ENCODE measurements at places on chromosomes 12 and 14.

- no peak for DNase-seq
Observed at GRCh38 chr12:42798811-42799438, 209.4 kb upstream of the PRICKLE1 start.

GRCh38 chr12:27553941-27554340 lies 29.9 kb downstream of the PPFIBP1 start:
- no peak for DNase-seq

DNA sequence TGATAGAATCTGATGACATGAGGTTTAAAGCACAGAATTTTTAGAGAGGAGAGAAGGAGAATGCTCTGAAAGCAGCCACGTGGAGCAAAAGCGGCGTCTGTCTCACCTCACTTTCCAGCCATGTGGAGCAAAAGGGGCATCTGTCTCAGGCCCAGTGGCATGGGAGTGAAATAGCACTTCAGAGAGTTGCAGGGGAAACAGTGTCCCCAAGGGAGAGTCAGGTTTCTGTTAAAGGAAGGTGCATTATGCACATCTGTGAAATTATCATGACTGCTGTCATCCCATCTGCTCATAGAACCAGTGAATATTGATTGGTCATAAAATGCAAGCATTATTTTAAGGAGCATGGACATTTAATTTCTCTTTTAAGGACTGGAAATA lies 124.0 kb downstream of the BICD1 start:
- DNase-seq: no peak

- no peak for DNase-seq
Observed at GRCh38 chr14:100093319-100093718, 28.1 kb downstream of the EVL start.

DNA sequence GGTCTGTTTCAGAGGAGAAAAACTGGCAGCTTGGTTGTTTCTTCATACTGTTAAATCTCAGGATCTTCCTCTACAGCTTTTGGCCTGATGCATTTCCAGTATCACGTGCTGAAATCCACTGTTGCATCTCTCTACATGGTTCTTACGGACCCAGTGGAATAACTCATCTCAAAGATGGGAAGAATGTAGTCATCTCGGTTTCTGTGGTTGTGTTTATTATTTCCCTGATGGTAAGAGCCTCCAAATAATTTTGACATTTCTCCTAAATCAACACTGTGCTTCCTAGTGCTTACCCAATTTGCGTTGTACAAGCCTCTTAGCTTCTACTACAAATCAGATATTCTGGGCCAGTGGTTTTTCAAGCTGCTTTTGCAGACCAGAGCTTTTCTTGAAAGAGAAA lies 812.8 kb downstream of the C12orf50 start:
- DNase-seq: no peak

DNA sequence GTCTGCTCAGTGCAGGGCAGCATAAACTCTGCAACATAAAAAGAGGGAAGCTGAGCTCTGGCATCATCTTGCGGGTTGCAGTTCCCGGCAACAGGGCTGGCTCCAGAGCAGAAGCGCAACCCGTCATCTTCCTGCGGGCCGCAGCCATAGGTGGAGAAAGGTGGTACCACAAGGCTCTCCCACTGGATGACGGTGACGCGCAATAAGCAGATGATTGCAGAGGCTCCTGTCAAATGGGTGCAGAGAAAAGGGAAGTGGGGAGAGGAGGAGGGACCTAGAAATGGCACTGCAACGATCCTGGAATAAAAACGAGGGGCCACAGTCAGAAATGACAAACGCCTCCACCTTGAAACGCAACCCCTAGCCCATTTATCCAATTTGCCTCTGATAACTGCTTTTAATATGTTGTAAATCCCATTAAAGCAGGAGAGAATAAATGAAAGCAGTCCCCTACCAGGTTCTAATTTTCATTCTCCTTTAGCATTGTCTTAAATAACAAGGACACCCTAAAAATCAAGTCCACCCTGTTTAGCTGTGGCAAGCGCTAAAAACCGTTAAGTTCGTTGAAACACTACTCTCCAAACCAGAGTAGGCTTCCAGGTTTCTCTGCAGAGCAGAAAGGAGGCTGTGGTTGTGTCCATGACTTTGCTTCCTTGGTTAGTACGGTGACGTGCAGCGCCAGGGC lies 30.9 kb upstream of the TUBA1C start:
- no peak for DNase-seq

GRCh38 chr12:110742096-110742717 lies 484 bp downstream of the PPP1CC start:
- no peak for DNase-seq

GRCh38 chr12:83889745-83890144 lies 1022.9 kb downstream of the SLC6A15 start:
- no peak for DNase-seq

- DNase-seq: no peak
Observed at GRCh38 chr14:59998564-59998963, 78.6 kb downstream of the LRRC9 start.

GRCh38 chr14:77177702-77178101 lies 3.9 kb upstream of the TMEM63C start:
- no peak for DNase-seq

DNA sequence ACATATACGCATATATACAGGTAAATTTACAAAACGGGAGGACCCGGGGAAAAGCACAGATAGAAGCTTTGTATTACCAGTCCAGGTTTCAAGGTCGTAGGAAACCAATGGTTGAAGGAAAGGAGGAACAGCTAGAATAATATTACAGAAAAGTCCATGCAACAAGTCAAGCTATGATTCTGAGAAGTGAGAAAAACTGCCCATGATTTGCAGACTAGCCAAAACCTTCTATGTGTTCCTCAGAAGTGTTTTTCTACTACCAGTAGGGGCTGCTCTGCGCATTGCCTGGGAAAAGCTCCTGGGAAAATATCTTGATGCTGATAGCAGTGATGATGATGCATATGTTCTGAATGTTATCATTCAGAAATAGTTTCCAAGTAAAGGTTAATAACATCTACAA lies 2.2 kb downstream of the PDZRN4 start:
- no peak for DNase-seq

- DNase-seq: no peak
Observed at GRCh38 chr14:46250113-46250703, 401.4 kb downstream of the RPL10L start.

DNA sequence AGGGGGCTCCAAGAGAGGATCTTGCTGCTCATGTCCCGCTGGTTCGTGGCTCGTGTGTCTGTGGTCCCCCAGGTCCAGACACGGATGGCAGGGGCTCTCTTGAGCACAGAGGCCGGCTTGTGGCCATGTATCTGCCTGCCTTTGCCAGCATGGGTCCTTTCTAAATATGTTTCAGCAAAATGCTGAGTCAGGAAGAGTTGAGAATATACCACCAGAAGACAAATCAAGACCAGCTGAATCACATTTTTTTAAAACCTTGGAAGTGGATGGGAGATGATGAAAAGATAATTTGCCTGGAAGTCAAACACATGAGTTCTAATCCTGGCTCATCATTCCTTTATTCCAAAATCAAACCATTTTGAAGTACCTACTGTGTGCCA lies 58.0 kb downstream of the NUAK1 start:
- no peak for DNase-seq

DNA sequence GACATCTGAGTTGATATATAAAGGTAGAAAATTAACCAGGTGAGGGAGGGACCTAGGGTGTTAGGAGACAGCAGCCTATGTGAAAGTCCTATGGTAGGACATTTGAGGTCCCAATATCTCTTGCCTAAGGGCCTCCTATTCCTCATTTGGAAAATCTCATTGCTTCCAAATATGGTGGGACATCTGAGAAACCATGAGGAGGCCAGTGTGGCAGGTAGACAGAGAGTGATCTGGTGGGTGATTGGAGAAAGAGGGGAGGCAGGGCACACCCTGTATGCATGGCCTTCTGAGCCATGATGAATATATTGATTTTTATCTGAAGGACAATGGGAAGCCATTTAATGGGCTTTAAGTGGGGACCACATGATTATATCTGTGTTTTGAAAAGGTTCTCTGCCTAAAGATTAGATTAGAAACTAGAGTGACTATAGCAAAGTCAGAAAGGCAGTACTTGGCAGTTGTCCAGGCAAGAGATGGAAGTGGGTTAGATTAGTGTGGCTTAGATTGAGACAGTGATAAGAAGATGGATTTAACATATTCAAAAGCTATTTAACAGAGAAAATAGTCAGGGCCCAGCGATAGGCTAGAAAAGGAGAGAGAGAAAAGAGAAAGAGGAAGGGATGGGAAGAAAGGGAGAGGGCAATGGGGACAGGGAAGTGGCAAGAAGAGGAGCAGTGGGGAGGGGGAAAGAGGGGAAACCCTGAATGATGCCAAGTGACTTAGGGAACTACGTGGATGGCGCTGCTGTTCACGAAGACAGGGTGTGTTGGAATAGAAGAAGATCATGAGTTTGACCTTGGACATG lies 237.2 kb upstream of the SRRM4 start:
- no peak for DNase-seq

GRCh38 chr12:19075711-19076340 lies 53.7 kb upstream of the PLEKHA5 start:
- no peak for DNase-seq

GRCh38 chr12:75982979-75983660 lies 48.5 kb downstream of the PHLDA1 start:
- no peak for DNase-seq

- no peak for DNase-seq
Observed at GRCh38 chr14:72616294-72616693, 277.6 kb downstream of the DPF3 start.

- DNase-seq: no peak
Observed at GRCh38 chr12:3145033-3145432, 67.9 kb downstream of the TSPAN9 start.

DNA sequence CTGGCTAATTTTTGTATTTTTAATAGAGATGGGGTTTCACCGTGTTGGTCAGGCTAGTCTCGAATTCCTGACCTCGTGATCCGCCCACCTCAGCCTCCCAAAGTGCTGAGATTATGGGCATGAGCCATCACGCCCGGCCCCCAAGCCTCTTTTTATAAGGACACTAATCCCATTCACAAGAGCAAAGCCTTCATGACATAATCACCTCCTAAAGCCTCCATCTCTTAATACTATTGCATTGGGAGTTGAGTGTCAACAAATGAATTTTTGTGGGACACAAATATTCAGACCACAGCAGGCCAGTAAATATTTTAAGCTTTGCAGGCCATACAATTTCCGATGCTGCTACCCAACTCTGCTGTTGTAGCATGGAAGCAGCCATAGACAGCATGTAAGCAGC lies 10.9 kb downstream of the RNF212B start:
- no peak for DNase-seq

DNA sequence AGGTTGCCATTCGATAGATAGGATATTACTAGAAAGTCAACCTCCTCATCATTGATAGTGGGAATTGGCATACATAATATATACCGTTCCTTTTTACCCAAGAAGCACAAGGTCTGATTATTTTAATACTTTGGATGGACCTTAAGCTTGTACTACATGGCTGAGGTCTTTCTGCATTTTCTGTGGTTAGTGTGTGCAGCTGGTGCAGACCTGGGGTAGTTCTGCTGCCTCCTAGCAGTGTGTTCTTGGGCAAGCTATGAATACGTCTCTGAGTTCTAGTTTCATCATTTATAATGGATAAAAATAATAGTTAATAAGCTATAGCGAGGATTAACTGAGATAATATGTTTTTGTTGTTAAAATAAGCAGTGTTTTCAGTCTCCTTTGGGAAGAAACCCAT lies 2.2 kb downstream of the ZDHHC17 start:
- no peak for DNase-seq

DNA sequence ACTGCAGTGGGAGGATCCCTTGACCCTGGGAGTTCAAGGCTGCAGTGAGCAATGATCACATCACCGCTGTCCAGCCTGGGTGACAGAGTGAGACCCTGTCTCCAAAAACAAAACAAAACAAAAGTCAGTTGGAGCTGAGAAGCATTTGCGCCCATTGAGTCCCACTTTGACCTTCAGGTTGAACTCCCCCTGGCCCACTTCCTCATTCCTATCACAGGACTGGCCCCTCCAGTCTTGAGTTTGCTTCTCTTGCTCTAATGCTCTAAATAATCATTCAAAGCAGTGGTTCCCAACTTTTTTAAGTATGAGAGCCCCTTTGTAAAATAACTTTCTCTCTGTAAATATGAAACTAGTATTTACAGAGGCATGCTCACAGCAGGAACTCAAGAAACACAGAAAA lies 28.0 kb upstream of the GSC start:
- DNase-seq: no peak
